GM10248 (cell line): ENCODE measurements at places on chromosomes 1 and 21.

GRCh38 chr1:107810291-107810951 lies 154.6 kb downstream of the VAV3 start:
- no peak for DNase-seq

- DNase-seq: no peak
These were observed at the start of gene TINAGL1 for GRCh38 chr1:31576201-31576669. TINAGL1 (plus strand) TSS chr1:31576515; CDS start chr1:31577149, 634 bp downstream.

DNA sequence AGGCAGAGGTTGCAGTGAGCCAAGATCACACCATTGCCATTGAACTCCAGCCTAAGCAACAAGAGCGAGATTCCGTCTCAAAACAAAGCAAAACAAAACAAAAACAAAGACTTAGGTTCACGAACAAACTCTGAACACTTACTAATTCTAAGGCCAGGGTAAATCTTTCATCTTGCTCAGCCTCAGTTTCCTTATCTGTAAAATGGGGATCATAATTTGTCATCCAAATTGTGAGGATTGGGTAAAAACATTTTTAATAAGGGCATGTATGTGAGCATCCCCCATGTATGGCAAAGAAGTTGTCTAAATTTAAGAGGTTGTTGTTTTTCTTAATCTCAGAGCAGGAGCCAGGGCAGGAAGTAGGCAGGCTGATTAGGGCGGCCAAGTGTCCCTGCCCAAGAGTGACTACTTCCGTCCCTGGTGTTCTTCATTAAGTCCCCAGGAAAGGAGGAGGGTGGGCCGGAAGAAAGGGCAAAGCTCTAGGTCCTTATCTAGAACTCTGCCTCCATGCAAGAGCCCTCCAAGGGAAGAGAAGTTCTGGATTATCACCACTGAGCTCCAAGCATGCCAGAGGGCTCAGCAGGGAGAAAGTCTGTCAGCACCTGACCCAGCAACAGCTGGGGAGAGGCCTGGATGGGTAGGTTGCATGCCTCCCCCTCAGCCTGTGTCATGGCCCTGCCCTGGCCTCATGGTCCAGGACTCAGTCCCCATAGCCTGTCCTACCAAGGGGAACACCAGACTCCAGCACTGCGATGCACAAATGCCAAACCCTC lies 49.9 kb upstream of the CLIC4 start:
- no peak for DNase-seq

DNA sequence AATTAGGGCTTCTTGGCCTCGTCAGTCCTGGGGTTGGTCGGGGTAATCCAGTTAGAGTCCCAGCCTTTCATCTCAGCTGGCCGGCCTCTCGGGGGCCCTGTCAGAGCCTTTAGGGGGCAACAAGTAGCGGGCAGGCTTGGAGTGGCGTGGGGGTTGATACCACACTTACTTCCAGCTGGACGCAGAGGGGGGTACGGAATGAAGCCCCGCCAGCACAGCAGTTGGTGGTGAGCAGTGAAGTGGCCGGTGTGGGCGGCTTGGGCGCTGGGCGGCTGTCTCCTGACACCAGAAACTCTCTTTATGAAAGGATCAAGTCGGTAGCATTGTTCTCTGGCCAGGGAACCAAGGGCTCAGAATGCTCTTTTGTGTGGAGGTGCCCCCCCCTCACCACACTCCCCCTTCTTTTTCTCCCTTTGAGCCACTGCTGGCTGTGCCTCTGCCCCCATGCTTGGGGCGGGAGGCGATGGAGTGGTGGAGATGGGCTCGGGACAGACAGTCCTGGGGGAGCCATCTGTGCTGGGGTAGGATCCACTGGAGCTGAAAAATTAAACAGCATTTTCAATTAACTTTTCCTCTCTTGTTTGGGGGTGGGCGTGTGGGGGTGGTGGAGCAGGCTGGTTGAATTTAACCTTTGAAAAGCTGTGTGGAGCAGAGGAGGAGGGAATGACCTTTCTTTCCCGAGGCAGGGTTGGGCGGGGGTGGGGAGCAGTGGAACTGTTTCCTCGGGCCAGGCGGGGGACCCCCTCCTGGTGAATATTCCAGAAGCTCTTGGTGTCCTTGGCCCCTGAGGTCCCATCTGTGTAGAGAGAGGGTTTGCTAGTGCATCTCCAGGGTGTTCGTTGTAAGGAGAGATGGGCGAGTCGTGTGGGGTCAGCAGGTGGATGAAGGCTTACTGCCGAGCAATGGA lies 102.7 kb downstream of the RNF220 start:
- no peak for DNase-seq

- no peak for DNase-seq
These were observed 11.7 kb downstream of the TPRG1L start for GRCh38 chr1:3636531-3636930.

GRCh38 chr21:42320791-42321190 lies 5.6 kb upstream of the TFF3 start:
- no peak for DNase-seq
